ENCODE measurements at places on chromosomes 11 and 22.

DNA sequence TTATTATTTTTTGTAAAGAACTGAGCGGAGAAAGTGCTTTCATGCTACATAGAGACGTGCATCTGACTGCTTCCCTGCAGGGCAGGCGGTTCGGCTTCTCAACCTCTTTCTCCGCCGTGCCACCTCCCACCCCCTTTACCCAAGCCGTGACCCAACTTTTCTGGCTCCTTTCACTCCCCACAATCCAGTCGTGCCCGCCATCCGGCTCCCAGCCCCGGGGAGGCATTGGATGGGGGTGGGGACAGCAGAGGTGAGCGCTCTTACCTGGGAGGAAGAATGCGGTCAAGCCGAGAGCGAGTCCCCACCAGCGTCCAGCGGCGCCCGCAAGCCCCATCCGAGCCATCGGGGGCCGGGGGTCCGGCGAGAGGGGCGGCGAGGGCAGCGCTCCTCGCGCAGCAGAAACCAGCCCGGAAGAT lies 781 bp downstream of the NECTIN1 start:
- peak; percentile 27 for DNase-seq

DNA sequence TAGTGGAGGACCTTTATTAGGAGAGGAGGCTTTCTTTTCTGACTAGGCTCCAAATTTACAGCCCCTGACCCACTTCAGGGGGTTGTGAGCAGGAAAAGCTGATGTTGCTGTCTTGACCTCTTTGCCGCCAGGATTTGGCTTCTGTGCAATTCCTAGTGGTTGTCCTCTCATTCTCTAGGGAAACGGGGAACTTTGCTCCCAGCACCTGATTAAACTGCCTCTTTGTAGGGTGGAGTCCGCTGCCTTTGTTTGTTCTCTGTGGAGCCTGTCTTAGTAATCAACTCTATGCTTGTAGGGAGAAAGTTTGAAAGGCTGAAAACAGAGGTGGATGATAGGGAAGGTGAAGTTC lies 16.3 kb downstream of the CTNND1 start:
- peak; percentile 55 for DNase-seq

DNA sequence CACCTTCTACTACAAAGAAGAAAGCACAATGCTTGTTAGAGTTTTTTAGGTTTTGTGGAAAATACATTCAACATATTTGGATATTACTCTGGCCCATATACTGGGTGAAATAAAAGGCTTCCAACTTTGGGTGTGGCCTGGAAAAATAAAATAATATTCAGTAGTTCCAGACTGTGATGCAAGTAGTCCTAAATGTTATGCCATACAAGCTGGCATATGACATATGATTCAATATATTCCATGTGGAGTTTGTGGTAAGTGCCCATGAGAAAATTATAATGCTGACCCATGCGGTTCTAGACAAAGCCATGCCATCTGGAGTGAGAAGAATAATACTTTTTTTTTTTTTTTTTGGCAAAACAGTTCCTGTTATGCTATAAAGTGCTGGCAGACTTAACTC lies 683.3 kb downstream of the LUZP2 start:
- DNase-seq = peak; percentile 21

- DNase-seq = peak; percentile 58
Observed at GRCh38 chr22:20268279-20269012, at the start of gene RTN4R. RTN4R (minus strand) TSS chr22:20268318; CDS start chr22:20268092, 226 bp downstream.

GRCh38 chr11:2700415-2701211 lies 819 bp upstream of the KCNQ1OT1 start:
- peak; percentile 29 for DNase-seq

DNA sequence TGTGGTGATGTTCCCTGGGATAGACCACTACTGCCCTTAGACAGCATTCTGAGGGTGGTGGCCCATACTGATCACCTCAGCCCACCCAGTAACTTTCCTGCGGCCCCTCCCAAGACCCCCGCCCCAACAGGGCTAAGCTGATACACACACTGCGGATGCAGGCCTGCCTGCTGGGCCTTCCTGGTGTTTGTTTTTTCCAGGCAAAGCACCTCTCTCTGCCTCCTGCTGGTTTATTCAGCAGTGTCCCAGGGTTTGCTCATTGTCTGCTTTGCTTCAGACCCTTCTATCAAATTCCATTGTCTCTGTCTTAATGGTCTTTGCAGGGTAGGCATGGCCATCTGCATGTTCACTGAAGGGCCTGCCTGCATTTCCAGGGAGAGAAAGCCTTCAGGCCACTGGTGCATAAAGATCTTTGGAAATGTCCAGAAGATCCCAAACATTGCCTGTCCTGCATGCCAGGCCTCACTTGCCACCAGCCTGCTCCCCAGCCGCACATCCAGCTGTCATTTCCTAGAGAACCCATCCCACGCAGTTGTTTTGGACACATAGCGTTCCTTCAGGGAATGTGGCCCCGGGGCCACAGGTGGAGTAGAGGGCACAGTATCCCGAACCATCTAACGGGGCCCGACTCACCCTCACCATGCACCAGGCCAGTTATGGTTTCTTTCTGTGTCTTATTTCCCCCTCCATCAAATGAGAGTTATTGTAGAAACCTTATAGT lies 50.2 kb downstream of the BCR start:
- no peak for DNase-seq

DNA sequence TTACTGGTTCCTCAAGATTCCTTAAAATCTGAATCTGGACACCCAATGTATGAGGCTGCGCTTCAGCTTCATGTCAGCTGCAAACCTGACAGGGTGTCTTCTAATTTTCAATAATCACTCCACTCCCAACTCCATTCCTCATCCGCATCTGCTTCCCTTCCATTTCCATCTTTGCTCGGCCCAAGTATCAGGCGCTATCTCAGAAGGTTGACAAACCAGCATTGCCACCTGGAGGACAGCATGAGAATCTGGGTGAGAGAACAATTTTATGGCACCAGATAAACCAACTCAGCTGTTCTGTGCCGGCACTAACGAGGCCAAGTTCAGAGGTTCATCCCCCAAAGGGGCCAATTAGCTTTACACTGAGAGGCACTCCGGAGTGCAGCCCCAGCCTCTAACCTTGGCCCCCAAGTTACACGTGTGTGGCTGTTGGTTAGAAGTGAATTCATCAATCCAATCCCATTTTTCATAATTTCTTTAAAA lies 79.1 kb upstream of the LMO2 start:
- DNase-seq = peak; percentile 66

DNA sequence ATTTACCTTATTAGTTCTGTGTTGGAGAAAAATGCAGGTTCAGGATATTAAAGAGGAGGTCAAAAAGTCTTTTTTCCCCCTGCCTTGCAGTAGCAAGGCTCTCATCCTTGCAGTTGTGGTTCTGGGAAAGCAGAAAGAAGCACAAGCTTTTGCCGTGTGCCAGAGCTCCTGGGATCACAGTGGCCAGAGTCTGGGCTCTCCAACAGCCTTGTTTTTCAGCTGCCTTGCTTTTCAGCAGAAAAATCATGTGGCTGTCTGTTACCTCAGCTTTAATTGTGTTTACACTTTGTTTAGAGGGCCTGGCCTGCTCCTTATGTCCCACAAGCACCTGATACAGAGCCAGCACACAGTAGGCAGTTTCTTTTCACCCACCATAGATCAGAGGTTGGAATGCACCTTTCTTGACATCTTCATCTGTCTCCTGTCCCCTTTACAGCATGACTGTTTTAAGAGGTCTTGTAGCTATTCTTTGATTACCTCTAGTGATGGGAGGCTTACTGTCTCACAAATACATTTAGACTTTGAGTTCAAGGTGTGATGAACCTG lies 67.5 kb downstream of the TEAD1 start:
- DNase-seq = no peak

DNA sequence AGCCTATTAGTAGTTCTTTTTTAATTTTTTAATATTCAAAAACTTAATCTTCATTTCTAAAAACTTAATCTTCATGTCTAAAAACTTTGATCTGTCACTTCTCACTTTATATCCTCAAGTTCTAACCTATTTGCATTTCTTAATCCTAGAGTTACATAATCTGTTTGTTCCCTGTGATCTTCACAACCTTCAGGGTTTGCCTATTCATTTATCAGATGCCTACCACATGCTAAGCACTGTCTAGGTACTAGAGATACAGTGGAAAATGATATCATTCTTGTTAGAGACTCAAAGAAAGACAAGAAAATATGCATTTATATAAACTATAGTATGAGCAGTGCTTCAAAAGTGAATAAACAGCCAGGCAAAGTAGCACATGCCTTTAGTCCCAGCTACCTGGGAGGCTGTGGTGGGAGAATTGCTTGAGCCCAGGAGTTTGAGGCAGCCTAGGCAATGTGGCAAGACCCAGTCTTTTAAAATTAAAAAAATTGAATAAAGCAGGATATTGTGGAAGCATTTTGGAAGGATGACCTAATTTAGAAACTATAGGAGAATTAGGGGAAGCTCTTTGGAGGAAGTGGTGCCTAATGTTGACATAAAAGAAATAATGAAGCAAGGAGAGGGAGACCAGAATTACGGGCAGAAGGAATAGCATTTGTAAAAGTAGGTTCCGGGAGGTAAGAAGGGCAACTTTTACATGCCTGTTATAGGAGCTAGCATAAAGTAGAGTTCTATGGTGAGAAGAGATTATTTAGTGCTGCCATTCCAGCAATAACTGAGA lies 54.4 kb upstream of the GRK2 start:
- no peak for DNase-seq

DNA sequence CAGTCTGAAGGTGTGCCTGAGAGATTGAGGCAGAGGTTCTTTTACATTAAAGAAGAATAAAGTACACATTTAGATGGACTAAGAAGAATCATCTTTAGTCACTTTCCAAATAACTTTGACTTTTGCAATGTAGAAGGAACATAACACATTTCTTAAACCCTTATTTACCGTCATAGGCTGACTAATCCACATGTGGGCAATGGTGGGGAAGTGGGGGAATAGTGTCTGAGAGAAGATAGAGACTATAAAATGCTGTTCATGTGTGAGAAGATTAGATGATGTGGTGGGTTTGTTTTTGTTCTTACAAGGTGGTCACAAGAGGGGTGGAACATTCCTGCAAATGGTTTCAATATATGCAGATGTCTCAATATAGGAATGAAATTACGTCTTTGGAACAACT lies 1.8 kb downstream of the MS4A4A start:
- no peak for DNase-seq

- no peak for DNase-seq
Observed at GRCh38 chr11:104813532-104813931, 84.7 kb downstream of the CASP12 start.

GRCh38 chr22:46464296-46464695 lies 73.1 kb downstream of the CELSR1 start:
- no peak for DNase-seq

- DNase-seq = no peak
Observed at GRCh38 chr11:97909614-97910399, 1110.9 kb upstream of the CNTN5 start.

DNA sequence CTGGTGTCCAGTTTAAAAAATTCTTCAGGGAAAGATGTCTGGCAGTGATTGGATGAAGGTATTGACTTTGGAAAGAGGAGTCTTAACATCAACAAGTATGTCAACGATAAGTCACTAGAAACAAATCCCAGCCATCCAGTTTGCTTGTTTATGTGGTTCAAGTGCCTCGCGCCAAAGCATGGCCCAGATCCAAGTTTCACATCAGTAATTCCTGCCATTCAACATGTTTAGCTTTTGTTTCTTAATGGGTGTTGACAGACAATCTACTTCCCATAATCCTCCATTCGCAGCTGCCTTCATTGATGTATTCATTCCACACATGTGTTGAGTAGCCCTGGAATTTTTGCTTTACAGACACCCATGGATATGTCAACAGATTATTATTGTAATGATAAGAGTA lies 77.8 kb downstream of the UBASH3B start:
- DNase-seq = peak; percentile 57

DNA sequence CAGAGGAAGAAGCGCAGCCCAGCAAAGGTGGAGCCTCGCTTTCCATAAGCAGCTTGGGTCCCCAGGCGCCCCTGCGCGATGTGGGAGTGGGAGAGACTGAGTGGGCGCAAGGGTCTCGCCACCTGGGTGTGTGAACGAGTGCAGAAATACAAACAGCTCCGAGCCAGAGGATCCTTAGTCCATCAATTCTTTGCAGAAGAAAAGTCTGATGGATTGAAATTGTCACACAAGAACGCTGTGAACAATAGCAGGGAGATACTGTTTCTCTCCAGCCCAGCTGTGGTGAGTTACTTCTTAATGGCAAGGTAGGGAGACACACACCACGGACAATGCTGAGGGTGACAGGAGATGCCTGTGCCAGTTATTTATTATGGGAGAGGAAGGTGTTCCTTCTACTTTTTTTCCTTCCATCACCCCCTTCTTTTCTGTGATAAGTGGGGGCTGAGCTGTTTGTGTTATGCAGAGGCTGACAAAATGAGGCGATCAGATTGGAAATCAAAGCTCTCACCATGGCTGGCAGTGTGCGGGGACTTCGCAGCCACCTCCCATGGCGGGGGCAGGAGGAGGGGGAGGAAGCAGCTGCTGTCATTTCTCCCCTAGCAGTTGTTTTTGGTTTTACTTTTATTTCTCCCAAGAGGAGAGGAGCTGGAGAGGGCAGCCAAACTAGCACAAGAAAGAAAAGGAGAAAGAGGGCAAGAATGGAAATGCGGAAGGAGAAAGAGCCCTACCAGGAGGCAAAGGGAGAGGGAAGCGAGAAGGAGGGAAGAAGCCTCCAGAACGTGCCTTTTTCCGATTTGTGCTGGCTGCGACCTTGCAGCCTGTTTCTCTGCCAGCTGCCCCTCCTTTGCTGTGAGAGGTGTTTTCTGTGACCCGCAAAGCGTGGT lies 755.8 kb downstream of the NTM start:
- no peak for DNase-seq

GRCh38 chr11:18844753-18845367 lies 53.3 kb upstream of the PTPN5 start:
- peak; percentile 55 for DNase-seq

DNA sequence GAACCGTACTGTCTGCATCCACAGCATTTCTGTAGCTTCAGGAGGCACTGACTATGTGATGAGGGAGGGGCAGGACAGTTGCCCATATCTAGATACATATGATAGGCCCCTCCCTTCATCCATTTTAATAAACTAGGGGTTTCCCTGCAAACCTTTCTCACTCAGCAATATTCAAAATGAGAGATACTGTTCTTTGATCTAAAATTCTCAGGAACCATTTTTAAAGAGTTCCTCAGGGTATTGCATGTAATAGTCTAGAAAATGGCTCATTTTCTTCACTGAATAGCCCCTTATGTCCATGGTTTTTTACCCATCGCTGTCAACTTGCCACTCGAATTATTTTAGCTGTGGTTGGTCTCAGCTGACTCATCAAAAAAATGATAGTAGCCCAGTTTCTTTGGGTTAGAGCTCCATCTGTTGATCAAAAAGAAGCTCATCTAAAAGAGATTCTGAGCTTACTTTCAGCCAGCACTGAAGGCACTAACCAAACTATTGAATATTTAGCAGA lies 37.0 kb upstream of the DNAJB7 start:
- peak; percentile 53 for DNase-seq

- DNase-seq = peak; percentile 43
Observed at GRCh38 chr22:25148149-25148691, 51.4 kb upstream of the CRYBB3 start.

- DNase-seq = no peak
Observed at GRCh38 chr11:73176145-73176873, 34.2 kb upstream of the FCHSD2 start.

- no peak for DNase-seq
Observed at GRCh38 chr11:17590463-17590862, 43.4 kb downstream of the OTOG start.

GRCh38 chr22:18994701-18995326 lies 58.7 kb upstream of the PRODH start:
- DNase-seq = no peak

- DNase-seq = peak; percentile 44
Observed at GRCh38 chr11:74462009-74462408, 5.3 kb downstream of the KCNE3 start.
